H1 (cell line): ENCODE measurements at places on chromosomes 4 and X. TPM values are rescaled to one million over a fixed set of nuclear protein-coding genes. Genes with fewer than 3 reads are reported as not detected.

The ACOX3 gene
- 9.9 and 10.2 TPM in 2 replicates for total RNA-seq

The SLC4A4 gene
- 1.2 and 2.8 TPM in 2 replicates for total RNA-seq

GRCh38 chrX:154136627-154137161 lies 7.3 kb upstream of the OPN1LW start:
- peak; percentile 33 for DNase-seq

GRCh38 chr4:182680234-182680653 lies 236.9 kb downstream of the DCTD start:
- no peak for DNase-seq

- no peak for DNase-seq
Measured at GRCh38 chr4:111400741-111401140, 744.5 kb upstream of the FAM241A start.

GRCh38 chr4:71188156-71188640 lies 150.6 kb upstream of the SLC4A4 start:
- DNase-seq: no peak

DNA sequence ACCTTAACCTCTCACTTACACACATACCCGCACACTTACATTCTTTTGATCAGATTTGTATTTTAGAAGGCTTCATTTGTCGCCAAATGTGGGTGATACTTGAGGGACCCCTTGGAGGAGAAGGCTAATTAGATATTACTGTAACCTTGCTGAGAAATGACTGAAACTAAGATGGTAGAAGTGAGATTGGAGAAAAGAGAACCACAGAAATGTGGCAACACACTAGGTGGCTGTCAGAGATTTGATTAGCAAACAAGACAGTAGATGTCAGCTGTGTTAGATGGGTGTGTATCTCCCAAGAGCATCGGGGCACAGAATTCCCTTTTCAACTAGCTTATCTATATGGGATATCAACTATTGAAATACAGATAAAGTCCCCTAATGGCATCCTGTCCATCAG lies 149.3 kb upstream of the FABP2 start:
- DNase-seq: no peak
